ENCODE measurements at places on chromosomes 5 and 9. TPM values are rescaled to one million over a fixed set of nuclear protein-coding genes. Genes with fewer than 3 reads are reported as not detected.

Gene TPPP
- under 0.01 TPM for total RNA-seq

DNA sequence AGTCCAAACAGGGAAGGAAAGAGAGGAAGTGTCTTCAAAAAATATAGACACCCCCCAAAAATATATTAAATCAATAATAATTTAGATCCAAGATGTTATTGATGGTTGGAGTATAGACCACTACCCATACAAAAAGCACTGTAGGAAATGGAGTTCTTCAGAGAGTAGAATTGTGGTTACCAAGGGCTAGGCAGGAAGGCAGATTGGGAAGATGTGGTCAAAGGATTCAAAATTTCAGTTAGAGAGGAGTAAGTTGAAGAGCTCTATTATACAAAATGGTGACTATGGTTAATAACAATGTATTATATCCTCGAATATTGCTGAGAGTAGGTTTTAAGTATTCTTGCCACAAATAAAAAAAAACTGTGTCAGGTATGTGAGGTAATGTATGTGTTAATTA, 149.4 kb downstream of the CWC27 start:
- H3K27ac ChIP-seq: no peak overlapping the region
- no peak for DNase-seq
- H3K36me3 ChIP-seq: 0 out of 2 replicates have a peak, but pooled peaks cover 1% of the 10 kb centered on the region
- peaks cover 1% of the 10 kb centered on the region for H3K4me1 ChIP-seq
- H3K27me3 ChIP-seq: no peaks in the 10 kb centered on the region
- no peak overlapping the region for H3K4me3 ChIP-seq

DNA sequence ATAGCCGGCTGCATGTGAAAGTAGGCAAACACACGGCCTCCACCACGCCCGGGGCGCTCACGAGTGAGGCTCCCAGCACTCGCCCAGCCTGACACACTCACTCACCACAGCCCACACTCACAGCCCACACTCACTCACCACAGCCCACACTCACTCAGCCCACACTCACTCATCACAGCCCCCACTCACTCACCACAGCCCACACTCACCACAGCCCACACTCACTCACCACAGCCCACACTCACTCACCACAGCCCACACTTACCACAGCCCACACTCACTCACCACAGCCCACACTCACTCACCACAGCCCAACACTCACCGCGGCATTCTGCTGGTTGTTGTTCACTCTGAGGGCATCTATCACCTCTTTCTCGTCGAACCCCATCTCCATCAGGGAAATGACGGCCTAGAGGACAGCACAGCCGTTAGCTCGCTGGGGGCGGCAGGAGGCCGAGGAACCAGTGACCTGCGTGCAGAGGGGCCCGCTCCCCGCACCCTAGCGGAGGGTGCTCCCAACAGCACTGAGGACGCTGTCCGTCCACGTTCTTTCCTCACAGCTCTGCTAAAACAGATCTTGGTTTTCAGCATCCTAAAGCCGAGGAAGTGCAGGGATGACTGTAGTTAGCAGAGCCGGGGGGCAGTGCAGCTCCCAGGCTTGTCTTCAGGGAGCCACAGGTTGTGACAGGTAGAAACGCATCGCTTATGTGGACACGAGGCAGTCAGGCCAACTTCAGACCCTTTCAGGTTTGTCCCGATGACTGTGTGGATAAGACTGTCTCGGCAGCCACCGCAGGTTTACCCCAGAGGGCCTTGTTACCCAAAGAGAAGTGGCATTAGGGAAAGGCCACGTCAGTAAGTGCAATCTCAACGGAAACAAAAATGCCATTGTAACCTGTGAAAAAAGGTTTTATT, 21.6 kb downstream of the UBAC1 start:
- DNase-seq: no peak
- H3K4me1 ChIP-seq: no peaks in the 10 kb centered on the region
- no peaks in the 10 kb centered on the region for H3K27me3 ChIP-seq
- H3K36me3 ChIP-seq: peaks cover 50% of the 10 kb centered on the region
- no peak overlapping the region for H3K4me3 ChIP-seq

GRCh38 chr9:112861638-112862555, 28.8 kb downstream of the SLC46A2 start:
- peaks cover 1% of the 10 kb centered on the region for H3K36me3 ChIP-seq
- no peaks in the 10 kb centered on the region for H3K27me3 ChIP-seq
- H3K4me1 ChIP-seq: peaks cover 16% of the 10 kb centered on the region
- peak; percentile 67 for DNase-seq
- H3K4me3 ChIP-seq: no peak overlapping the region

- no peak overlapping the region for H3K27ac ChIP-seq
- no peaks in the 10 kb centered on the region for H3K36me3 ChIP-seq
- H3K27me3 ChIP-seq: no peaks in the 10 kb centered on the region
- H3K4me1 ChIP-seq: peaks cover 19% of the 10 kb centered on the region
- DNase-seq: peak; percentile 60
Observed at GRCh38 chr9:70477907-70478480, 63.5 kb upstream of the KLF9 start.

DNA sequence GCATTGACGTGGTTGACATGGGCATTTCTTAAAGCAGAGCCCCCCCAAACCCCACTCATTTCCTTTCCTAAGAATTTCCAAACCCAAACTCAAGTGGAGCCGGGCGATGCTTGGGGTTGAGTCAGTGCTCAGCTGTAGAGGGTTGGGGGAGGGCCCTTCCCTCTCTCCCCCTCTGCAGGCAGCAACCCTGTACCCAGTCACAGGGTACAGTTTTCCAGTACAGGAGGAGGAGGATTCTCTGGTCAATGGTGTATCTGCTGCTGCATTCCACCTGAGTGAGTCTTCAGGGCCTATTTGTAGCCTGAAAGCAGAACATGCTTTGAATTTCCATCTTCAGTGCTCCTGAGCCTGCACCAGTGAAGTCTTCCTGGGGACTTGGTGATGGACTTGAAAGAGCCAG, 55.8 kb downstream of the ENTREP1 start:
- no peak overlapping the region for H3K4me3 ChIP-seq
- H3K36me3 ChIP-seq: no peaks in the 10 kb centered on the region
- H3K27me3 ChIP-seq: peaks cover 17% of the 10 kb centered on the region
- peaks cover 3% of the 10 kb centered on the region for H3K4me1 ChIP-seq
- peak; percentile 56 for DNase-seq

- DNase-seq: no peak
- no peak overlapping the region for H3K4me3 ChIP-seq
- H3K27ac ChIP-seq: no peak overlapping the region
- no peaks in the 10 kb centered on the region for H3K4me1 ChIP-seq
- no peaks in the 10 kb centered on the region for H3K27me3 ChIP-seq
Observed at GRCh38 chr5:58764199-58764598, 181.3 kb downstream of the RAB3C start.
